Tibial nerve (tissue), 4 donors: ENCODE measurements at places on chromosomes 7 and 10. TPM values are rescaled to one million over a fixed set of nuclear protein-coding genes. Genes with fewer than 3 reads are reported as not detected.

GSTO2 gene
- total RNA-seq = 0.30 TPM

DNA sequence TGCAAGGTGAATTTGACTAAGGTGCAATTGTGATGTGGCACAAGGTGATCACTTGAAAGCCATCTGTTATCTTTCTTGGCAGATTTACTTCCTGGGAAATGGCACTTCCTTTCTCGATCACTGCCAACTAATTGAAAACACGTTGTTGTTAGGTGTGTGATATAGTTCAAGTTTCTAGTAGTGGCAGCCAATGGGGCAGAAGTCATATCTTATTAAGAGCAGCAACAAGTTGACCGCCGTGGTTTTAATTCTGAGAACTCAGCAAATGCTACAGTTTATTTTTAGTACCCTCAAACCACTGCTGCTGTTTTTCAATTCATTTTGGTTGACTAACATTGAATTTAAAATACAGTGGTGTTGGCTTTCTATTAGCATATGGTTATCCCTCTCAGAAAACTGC is 1.6 kb downstream of the CHN2 start:
- H3K27ac ChIP-seq = no peak overlapping the region
- no peak overlapping the region for H3K4me3 ChIP-seq
- no peaks in the 10 kb centered on the region for H3K27me3 ChIP-seq
- H3K36me3 ChIP-seq = no peaks in the 10 kb centered on the region
- no peaks in the 10 kb centered on the region for H3K4me1 ChIP-seq

GRCh38 chr7:55026086-55026790 is 7.4 kb downstream of the EGFR start:
- peaks cover 9% of the 10 kb centered on the region for H3K4me1 ChIP-seq
- DNase-seq = no peak
- H3K27me3 ChIP-seq = no peaks in the 10 kb centered on the region
- no peaks in the 10 kb centered on the region for H3K36me3 ChIP-seq

ZNF786 gene
- 8.5 TPM for total RNA-seq

GRCh38 chr7:129553899-129554461 is 51.6 kb downstream of the SMKR1 start:
- peaks cover 4% of the 10 kb centered on the region for H3K4me1 ChIP-seq
- no peak for DNase-seq
- H3K36me3 ChIP-seq = no peaks in the 10 kb centered on the region
- H3K4me3 ChIP-seq = no peak overlapping the region

CDC14C gene
- total RNA-seq = not detected

CRTAC1 gene
- 18.9 TPM for total RNA-seq

HTRA1 gene
- 182 TPM for total RNA-seq

SYT15 gene
- 11.0 TPM for total RNA-seq

EPDR1 gene
- 45.6 TPM for total RNA-seq

AGR2 gene
- not detected for total RNA-seq

DNA sequence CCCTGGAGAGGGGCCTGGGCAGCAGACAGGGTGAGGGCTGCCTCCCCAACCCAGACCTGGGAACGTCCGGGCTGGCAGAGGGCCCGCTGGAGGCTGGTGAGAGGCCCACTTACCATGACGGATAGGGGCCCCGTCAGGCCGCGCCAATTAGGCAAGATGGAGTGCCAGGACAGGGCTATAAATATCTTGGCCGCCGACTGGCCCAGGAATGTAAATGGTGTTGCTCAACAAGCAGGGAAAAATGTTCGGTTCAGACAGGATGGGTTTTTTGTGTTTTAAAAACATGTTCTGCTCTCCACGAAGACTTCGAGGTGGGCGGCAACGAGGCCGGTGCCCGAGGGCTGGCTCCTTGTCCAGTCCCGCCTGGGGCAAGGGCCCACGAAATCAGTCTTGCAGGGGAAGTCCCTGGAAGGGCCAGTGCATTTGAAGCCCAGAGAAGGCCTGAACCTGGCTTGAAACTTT is 35.8 kb upstream of the ELN start:
- H3K36me3 ChIP-seq = no peaks in the 10 kb centered on the region
- H3K27ac ChIP-seq = peak overlapping the region; percentile 64
- H3K4me1 ChIP-seq = no peaks in the 10 kb centered on the region
- no peak for DNase-seq

DNA sequence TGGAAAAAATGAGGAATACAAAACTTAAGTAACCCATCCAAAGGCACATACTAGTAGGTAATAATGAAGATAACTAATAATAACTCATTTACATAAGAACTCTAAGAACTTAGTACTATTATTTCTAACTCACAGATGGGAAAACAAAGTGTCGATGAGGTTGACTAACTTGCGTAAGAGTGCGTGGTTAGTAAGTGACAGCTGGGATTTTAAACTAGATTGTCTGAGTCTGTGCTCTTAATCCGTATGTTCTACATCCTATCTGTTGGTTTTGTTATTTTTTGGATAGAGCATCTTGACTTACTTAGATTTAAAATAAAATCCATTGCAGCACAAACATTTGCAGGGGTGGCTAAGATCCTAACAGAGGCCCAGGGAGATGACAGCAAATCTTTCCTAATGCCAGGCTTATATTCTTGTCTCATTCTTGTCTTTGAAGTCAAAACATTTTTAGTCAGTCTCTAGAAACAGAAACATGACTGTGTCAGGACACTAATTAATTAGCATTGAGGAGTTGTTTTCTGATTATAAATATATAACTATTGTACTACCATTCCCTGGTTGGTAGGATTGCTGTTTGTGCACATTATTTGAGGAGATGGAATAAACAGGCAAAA is 11.7 kb downstream of the RPA3 start:
- H3K27me3 ChIP-seq = no peaks in the 10 kb centered on the region
- DNase-seq = no peak
- H3K36me3 ChIP-seq = no peaks in the 10 kb centered on the region
- H3K4me3 ChIP-seq = no peak overlapping the region
- peaks cover 5% of the 10 kb centered on the region for H3K4me1 ChIP-seq

GRCh38 chr7:159141660-159142059 is 3.0 kb downstream of the VIPR2 start:
- H3K27ac ChIP-seq = no peak overlapping the region
- DNase-seq = no peak
- H3K27me3 ChIP-seq = peaks cover 46% of the 10 kb centered on the region
- no peaks in the 10 kb centered on the region for H3K36me3 ChIP-seq
